ENCODE measurements at places on chromosomes 4 and X.

GRCh38 chrX:119809185-119809666 lies 17.8 kb upstream of the RPL39 start:
- no peak for DNase-seq

DNA sequence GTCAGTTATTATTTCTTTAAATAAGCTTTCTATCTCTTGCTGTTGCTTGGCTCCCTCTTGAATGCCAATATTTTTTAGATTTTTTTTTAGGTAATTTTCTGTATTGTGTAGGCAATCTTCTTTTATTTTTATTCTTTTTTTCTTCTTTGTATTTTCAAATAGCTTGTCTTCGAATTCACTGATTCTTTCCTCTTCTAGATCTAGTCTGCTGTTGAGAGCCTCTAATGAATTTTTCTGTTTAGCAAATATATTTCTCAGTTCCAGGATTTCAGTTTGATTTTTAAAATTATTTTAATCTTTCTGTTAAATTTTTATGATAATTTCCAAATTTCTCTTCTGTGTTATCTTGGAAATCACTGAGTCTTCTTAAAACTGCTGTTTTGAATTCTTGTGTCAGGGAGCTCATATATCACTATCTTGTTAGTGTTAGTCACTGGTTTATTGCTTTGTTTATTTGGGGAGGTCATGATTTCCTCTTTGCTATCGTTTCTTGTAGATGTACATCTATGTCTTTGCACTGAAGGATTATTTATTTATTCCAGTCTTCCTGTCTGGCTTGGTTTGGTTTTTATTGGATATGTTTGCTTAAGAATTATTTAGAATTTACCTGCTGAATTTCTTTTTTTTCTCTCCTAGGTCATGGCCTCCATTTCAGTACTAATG lies 39.9 kb upstream of the GPRIN3 start:
- no peak for DNase-seq

DNA sequence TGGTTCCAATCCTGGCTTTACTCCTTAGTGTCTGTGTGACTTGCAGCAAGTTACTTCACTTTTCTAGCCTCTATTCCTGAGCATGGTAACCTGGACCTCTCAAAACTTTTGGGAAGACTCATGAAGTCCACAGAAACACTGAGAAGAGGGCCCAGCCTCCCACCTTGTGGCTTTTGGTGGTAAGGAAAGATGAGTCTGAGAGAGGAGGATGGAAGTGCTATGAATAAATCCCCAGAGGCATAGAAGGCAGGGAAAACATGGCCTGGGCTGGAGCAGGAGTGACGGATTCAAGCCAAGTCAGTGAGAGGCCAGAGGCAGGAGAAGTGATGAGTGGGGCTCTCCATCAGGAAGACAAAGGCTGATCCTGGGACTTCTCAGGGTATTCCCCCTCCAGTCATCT lies 10.9 kb upstream of the MAGEA4 start:
- no peak for DNase-seq

GRCh38 chrX:50067435-50068284 lies 133.1 kb downstream of the AKAP4 start:
- no peak for DNase-seq

- no peak for DNase-seq
Measured at GRCh38 chr4:94516067-94516466, 64.3 kb downstream of the PDLIM5 start.

GRCh38 chr4:108081256-108081655 lies 87.5 kb downstream of the LEF1 start:
- DNase-seq = no peak

- DNase-seq = no peak
Measured at GRCh38 chrX:31323658-31324057, 251.8 kb upstream of the FTHL17 start.

DNA sequence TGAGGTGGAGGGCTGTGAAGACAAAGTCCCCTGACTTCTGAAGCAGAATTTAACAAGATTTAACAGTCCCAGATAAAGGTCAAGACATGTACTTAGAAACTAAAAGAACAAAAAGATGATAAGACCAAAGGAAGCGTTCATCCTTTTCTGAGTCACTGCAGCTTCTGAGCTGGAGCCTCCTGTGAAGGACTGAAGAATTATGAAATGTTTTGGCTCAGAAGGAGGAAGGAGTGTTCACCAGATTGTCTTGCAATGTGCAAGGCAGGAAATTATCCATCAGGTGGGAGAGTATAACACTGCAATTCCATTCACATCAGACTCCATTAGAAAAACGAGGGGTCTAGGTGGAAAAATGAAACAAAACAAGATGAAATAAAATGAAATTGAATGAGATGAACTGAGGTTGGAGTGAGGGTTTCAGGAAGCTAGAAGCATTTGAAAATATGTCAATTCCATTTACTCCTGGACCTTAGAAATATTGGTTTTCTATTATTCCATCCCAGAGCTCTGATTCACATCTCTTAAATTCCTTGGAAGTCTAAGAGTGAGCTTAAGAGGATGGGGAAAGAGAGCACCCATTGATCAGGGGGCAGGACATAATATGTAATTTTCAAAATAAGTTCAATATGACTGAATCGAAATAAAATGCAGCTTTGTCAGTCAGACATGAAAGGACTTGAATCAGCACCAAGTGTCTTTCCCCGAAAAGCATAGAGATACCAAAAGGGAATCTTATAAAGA lies 186.1 kb upstream of the LNX1 start:
- no peak for DNase-seq

DNA sequence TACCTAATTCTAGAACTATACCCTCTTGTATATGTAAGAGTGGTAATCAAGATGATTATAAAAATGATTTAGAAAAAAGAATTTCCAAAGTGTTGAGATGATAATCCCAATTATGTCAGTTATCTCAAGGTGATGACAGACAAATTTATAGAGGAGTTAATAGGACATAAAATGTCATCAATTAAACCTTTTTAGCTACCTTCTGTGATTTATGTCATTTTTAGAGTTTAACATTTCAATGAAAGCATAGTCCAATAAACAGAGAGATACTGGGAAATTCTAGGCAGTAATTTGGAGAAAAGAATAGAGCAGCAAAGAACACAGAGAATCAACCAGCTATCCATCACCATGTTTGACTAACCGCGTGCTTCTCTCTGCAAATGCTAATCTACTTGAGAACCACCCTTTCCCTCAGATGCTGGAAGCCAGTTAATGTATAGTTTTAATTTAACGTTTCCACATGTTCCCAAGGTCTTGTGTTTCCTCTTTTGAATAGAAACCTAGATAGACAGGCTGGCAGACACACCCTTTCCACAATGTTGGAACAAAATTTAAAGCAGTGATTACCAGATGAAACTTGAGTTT lies 433.1 kb upstream of the FAM241A start:
- no peak for DNase-seq

GRCh38 chrX:130097507-130098209 lies 12.6 kb downstream of the ELF4 start:
- DNase-seq = no peak

DNA sequence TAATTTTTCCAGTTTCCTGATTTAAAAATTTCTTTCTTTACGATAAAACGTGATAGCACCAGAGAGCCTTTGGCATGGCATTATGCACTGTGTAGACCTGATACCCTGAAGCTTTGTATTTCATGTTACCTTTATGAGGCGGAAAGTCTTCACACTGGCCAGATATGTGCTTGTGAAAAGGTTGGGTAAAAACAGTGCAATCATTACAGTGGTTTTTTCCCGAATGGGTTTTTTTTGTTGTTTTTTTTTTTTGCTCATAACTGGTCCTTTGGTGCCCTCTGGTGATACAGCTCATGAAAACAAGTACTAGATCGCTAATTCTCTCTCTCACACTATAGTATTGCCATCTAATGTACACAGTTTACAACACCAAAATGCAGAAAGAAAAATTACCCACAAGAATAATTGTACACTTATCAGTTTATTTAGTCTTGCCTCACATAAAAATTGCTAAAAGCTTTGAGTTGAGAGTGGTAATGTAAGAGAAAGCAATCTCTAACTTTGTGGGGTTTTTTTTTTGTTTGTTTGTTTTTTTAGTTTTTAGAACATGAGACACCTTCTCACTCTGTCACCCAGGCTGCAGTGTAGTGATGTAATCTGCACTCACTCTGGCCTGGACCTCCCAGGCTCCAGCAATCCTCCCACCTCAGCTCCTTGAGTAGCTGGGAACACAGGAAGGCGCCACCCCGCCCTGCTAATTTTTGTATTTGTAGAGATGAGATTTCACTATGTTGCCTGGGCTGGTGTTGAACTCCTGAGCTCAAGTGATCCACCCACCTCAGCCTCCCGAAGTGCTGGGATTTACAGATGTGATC lies 21.3 kb downstream of the SPCS3 start:
- peak; percentile 25 for DNase-seq

DNA sequence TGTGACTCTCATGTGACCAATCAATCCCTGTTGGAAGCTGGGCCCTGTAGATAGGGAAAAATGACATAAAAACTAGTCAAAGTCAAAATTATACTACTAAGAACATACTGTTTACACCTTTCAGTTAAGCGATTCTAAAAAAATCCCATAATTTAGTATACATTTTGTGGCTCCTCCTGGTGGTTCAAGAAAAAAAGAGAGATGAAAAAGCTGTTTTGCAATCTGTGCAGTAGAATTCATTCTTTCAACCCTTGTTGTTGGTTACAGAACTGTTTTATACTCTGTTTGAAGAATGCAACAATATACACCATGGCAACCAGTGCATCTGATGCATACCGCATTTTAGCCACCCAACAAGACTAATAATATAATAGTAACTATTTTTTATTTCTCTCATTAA lies 66.8 kb upstream of the ANK2 start:
- no peak for DNase-seq

DNA sequence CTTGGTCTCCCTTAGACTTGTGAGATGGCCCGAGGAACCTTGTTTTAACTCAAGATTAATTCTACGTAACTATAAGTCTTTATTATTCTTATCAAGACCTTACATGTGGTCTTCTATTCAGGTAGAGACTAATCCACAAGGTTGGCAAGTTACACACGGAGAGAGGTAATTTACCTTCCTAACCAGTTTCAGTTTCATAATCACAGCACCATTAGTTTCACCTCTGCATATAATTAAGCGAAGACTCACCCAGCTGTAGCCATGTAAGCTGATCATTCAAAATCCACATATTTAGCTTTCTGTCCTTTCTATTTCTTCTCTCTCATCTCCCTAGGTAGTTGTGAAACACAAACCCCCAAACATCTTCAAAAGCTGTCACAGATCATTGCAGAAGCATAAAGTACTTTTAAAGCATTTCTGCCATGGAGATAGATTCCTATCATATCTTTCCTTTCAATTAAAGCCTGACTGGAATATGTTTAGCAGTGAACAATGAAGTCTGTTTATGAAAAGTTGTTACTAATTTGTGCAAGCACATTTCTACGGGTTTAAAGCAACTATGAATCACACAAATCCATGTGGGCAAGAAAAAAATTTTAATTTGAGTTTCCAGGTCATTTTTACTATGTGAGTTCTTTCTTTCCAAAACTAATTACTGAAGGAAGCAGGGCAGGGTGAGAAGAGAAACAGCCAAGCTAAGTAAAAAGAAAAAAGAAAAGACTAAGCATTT lies 78.5 kb downstream of the BTC start:
- DNase-seq = no peak

- no peak for DNase-seq
Measured at GRCh38 chr4:10567766-10568165, 110.5 kb upstream of the ZNF518B start.

DNA sequence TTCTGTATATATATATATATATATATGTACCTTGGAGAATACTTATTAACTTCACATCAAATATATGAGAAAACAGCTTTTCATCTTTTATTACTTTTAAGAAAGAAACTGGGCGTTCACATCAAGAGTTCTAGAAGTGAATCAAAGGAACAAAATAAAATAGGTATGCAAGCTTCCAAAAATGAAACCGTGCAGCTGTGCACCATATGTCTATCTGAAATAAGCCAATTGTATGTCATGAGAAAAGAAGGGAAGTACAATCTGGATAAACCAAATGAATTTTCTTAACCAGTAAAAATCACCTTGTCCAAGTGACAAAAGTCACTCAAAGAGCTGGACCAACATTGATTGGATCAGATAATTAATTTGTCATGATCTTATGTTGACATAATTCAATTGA lies 405.4 kb upstream of the TECRL start:
- no peak for DNase-seq

- DNase-seq = no peak
Measured at GRCh38 chr4:41839916-41840854, 91.7 kb upstream of the PHOX2B start.

- DNase-seq = no peak
Measured at GRCh38 chrX:65392284-65392683, 142.3 kb downstream of the LAS1L start.

DNA sequence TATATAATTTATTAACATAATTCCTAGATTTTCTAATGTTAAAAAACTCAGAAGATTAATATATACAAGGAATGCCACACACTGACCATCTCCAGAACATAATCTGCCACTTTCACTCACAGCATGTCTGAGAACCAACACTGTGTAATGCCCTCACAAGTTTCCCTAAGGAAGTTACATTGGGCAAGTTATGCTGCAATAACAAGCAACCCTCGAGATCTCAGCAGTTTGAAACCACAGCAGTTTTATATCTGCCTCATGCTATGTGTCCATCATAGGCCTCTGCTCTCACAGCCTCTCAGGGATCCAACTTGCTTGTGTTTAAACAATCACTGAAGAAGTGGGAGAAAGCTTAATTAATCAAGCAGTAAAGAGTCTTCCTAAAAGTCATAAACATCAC lies 250.0 kb upstream of the SLC7A11 start:
- no peak for DNase-seq

GRCh38 chr4:5989236-5990225 lies 28.7 kb downstream of the C4orf50 start:
- DNase-seq = no peak

DNA sequence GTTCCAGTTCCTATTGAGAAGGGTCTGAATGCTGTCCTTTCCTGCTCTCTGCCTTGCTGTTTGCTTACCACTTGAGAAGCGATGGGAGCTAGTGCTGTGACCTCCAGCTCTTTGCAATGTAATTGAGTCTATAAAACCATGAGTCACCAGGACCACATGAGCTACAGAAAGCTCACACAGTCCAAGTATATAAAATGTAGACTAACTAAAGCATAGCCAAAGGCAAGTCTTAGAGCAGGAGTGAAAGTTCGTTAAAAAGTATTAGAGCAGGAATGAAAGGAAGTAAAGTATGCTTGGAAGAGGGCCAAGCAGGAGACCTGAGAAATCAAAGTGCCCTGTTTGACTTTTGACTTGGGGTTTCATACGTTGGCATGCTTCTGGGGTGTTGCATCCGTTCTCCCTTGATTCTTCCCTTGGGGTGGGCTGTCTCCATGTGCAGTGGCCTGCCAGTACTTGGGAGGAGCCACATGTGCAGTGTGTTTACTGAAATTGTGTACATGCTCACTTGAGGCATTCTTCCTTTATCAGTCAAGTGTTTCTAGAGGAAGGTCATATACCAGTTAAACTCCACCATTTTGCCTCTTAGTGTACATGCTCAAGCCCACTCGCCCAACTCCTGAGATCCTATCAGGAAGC lies 71.3 kb upstream of the KIT start:
- no peak for DNase-seq

DNA sequence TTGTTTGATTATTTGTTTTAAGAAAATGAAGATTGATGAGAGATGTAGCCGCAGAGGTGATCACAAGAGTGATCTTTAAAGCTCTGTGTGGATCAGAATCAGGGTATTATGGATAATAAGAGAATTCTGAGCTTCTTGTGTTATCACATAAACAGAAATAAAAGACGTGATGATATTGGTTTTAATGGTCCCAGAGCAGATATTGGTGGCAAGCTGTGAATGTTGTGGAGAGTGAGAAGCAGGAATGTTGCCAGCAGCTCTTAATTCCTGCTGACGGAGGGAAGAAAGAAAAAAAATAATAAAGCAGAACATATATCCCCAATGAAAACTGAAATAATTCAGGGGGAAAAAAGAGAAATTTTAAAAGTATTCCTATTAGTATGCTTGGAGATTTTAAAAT lies 1015.9 kb downstream of the PCDH18 start:
- DNase-seq = no peak

All from NCI-H1694 (cell line).